ENCODE measurements at places on chromosomes 1 and 21. TPM values are rescaled to one million over a fixed set of nuclear protein-coding genes. Genes with fewer than 3 reads are reported as not detected.

Gene ZNF695
- polyA plus RNA-seq: 4.2 TPM

GRCh38 chr1:242206994-242207393, 208.1 kb upstream of the MAP1LC3C start:
- no peak for DNase-seq

- DNase-seq: no peak
Observed at GRCh38 chr21:28833182-28833581, 159.5 kb downstream of the LTN1 start.

- DNase-seq: no peak
Observed at GRCh38 chr1:5373281-5373680, 618.9 kb downstream of the NPHP4 start.

DNA sequence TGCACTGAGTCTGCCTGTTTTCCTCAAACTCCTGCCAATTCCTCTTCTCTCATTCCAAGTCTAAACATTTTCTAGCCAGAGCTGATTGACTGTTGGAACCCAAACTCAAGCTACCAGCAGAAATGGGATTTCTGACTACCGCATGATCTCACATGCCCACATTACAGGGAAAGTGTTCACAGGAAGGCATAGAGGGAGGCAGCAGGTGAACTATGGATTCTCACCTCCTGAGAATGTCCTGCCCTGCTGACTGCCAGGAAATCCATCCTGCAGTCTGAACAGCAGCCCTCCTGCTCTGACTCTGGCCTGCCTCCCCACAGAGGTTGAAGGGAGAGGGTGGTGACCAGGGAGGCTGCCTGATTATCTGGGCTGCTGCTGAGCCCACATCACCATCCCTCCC, 22.5 kb downstream of the IQGAP3 start:
- DNase-seq: no peak
